Activated naive CD4-positive, alpha-beta T cell treated with anti-CD3 and anti-CD28 coated beads, Interleukin-2, amount 50 U/mL, for 72 hours (primary cell): ENCODE measurements at places on chromosomes 2 and 18. TPM values are rescaled to one million over a fixed set of nuclear protein-coding genes. Genes with fewer than 3 reads are reported as not detected.

REG3G gene
- total RNA-seq, result not detected

DNA sequence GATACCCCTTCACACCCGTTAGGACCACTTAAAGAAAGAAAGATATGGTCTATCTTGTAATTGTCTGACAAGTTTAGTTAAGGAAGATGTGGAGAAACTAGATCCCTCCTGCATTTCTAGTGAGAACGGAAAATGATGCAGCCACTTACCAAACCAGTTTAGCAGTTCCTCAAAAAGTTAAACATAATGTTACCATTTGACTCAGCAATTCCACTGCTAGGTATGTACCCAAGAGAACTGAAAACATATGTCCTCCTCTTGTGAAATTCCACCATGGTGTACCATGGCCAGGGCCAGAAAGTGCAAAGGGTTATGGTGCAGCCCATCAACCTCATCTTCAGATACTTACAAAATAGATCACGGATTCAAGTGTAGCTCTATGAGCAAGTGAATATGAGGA lies 79.0 kb upstream of the ID2 start:
- no peak for DNase-seq

- no peak for DNase-seq
Observed at GRCh38 chr2:228768818-228769217, 502.3 kb downstream of the PID1 start.

DNA sequence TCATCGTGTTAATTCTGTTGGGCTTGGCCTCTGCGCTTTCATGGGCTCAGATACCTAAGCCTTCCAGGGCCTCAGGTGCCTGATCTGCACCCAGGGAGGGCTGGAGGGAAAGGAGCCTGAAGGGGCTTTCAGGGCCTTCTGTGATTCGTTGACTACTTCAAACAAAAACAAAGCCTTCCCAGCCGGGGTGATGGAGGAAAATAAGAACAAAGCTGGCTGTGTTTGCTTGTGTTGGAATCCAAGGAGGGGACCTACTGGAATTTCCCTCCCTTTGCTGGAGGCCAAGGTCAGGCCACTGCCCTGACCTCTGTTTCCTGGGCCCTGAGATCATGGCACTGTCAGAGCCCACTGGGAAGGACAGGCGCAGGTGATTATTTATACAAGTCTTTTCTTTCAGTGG lies 135.3 kb downstream of the KLHL29 start:
- no peak for DNase-seq

GRCh38 chr2:74502720-74503505 lies 3.5 kb upstream of the LBX2 start:
- peak; percentile 72 for DNase-seq

DNA sequence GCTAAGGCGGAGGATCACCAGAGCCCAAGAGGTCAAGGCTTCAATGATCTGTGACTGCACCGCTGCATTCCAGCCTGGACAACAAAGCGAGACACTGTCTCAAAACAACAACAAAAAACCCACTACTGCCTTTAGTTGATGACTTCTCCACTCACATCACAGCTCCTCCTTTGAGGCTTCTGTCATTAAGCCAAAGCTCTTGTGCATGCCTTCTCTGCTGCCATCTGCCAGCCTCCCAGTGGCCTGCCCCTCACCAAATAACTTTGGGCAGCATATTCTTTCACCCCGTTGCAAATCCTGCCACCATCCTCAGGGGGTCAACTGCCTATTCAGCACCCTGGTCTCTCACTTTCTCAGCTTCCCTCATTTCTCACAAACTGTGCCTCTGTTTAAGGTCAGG lies 27.5 kb downstream of the OSBPL1A start:
- no peak for DNase-seq

- no peak for DNase-seq
Observed at GRCh38 chr2:158045362-158045761, 56.3 kb upstream of the UPP2 start.

DNA sequence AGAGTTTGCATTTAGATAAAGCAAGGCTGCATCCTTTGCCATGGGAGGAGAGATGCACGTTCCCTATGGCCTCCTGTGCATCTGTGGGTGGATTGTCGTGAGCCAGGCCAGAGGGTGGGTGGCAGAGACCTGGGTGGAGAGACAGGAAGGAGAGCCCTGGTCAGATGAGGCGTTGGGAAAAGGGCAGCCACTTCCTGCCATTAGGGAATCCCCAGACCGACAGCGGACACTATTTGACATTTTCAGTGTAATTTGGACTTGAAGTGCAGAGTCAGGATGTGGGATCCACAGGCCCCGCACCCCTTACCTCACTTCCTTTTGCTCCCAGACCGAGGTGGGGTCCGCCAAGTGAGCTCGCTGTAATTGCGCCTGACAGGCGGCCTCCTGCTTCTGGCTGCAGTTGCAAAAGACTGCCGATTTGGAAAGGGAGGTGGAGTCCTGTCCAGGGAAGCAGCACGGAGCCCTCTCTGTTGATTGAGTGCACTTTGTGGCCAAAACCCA lies 150.0 kb downstream of the DYSF start:
- DNase-seq, result no peak

CAMKMT gene
- 17.3 TPM for total RNA-seq
